AG20443 (cell line): ENCODE measurements at places on chromosomes 1 and 21.

- DNase-seq: no peak
Measured at GRCh38 chr1:175479521-175480342, 263.7 kb downstream of the TNR start.

DNA sequence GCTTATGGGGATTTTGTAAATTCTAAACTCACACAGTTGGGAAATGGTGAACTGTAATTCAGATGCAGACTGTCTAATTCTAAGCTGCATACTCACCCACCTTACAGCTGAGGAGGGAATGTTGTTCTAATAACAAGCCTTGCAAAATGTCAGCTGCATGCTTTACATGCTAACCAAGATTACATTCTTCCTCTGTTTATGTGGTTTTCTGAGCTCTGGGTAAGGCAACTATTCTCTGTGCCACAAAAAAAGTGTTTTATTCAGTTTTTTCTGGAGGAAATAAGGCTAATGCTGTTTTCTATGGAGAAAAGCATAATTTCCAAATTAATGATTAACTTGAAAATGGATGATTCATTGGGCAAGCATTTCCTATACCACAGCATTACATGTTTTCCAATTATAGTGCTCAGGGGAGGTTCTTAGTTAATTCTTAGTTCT is 64.9 kb downstream of the RGS13 start:
- peak; percentile 69 for DNase-seq

DNA sequence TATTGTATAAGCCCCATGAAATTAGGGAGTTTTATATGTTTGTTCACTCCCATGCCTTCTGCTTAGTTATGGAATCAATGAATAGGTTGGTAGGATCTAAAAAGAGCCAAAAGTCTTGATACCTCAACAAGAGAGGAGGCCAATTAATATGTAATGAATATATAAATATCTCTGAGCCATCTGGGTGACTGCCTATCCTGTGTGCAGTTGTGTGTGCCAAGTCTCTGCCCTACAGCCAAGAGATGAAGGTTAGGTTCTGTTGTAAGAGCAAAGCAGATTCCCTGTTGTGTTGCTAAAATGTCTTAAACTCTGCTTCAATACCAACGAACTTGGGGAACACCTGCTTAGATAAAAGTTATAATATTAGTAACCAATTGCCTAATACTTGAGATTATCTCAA is 61.8 kb upstream of the GORAB start:
- DNase-seq: no peak

DNA sequence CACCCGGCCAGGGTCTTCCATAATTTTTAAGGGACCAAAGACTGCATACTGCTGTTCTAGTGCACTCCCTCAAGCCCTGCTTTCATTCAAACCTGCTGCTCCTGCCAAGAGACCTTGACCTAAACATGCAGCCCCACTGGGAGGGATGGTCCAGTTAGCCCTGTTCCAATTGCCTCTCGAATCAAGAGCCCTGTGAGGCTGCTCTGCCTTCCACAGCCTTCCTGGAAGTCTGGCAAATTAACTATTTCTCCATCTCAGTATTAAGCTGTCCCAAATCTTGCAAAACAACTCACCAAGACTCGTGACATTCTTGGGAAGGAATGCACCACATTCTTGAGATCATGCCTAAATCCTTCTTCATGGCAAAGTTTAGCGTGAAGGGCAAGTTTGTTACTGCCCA is 231.3 kb downstream of the C1orf94 start:
- DNase-seq: peak; percentile 56

GRCh38 chr1:176733661-176734060 is 270.7 kb downstream of the PAPPA2 start:
- no peak for DNase-seq

GRCh38 chr1:79657951-79658658 is 651.6 kb upstream of the ADGRL4 start:
- no peak for DNase-seq

DNA sequence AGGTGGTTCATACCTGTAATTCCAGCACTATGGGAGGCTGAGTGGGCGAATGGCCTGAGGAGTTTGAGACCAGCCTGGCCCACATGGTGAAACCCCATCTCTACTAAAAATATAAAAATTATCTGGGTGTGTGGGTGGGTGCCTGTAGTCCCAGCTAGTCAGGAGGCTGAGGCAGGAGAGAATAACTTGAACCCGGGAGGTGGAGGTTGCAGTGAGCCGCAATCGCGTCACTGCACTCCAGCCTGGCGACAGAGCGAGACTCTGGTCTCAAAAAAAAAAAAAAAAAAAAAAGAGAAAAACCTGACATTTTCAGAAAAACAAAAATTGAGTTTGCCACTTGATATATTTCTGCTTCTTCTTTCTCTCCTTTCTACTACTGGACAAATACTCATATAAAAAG is 24.3 kb downstream of the CA6 start:
- DNase-seq: no peak
